CD4-positive, alpha-beta T cell treated with Interleukin-17A for 4 hours (primary cell): ENCODE measurements at places on chromosomes 2 and 18.
A peak's percentile ranks its signal among the peaks of the same experiment; 100 is the strongest.

DNA sequence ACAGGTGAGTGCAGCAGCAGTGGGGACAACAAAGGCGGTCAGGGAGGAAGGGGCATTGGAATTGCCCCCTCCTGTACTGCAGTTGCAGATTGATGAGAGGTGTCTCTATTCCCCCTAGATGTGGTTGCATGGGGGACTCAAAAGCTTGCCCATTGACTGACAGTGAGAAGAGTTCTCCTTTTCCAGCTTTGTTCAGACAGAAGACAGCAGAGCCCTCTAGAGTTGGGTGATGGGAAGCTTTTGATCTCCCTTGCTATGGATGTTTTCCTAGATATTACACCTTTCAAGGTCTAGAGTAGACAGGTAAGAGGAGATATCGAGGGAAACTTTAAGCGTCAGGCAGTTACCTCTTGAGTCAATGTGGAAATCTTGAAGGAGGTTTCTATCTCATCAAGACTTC, 2.9 kb downstream of the PROKR1 start:
- no peak for DNase-seq

GRCh38 chr2:100321179-100321865, 979 bp downstream of the LONRF2 start:
- DNase-seq: no peak

GRCh38 chr2:200494048-200494447, 15.8 kb downstream of the KCTD18 start:
- no peak for DNase-seq

- no peak for DNase-seq
Measured at GRCh38 chr2:63801455-63801854, 40.2 kb upstream of the UGP2 start.

- no peak for DNase-seq
Measured at GRCh38 chr2:124478761-124479160, 453.7 kb downstream of the CNTNAP5 start.

- DNase-seq: no peak
Measured at GRCh38 chr2:217774232-217774631, 228.6 kb downstream of the TNS1 start.

- no peak for DNase-seq
Measured at GRCh38 chr2:157122776-157123175, 134.7 kb upstream of the GALNT5 start.

DNA sequence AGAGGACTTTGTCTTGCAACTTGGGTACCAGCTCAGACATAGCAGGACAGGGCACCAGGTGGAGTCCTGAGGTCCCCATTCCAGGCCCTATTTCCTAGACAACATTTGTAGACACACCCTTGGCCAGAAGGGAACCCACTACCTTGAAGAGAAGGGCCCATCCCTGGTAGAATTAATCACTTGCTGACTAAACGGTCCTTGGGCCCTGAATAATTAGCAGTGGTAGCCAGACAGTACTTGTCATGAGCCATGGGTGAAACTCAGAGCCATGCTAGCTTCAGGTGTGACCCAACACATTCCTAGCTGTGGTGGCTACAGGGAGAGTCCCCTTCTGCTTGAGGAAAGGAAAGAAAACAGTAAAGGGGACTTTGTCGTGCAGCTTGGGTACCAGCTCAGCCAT, 28.5 kb upstream of the ACTR2 start:
- DNase-seq: no peak

GRCh38 chr2:220491670-220492069, 864.2 kb downstream of the SLC4A3 start:
- no peak for DNase-seq

GRCh38 chr2:66569321-66569851, 134.5 kb downstream of the MEIS1 start:
- DNase-seq: no peak

DNA sequence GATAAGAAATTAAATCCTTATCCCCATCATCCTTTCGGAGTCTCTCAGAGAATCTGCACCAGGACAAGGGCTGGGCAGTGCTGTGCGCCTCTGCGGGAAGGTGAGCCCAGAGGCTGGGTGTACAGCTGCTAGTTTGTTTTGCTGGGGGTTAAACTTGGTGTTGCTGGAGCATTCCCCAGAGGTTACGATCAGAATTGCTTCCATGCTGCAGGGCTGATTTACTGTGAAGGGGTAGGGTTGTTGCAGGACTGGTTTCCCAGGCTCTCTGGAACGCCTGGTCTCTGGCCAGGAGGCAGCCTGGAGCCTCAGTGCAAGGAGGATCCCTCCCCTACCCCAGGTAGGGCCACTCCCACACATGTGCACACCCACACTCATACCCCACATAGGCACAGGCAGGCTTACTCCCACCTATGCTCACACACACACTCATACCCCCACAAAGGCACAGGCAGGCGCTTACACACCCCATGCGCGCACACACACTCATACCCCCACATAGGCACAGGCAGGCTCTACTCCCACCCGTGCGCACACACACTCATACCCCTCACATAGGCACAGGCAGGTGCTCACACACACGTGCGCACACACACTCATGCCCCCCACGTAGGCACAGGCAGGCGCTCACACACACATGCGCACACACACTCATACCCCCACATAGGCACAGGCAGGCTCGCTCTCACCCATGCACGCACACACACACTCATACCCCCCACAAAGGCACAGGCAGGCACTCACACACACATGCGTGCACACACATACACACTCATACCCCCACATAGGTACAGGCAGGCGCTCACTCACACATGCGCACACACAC, 11.3 kb downstream of the CNNM4 start:
- DNase-seq: no peak

DNA sequence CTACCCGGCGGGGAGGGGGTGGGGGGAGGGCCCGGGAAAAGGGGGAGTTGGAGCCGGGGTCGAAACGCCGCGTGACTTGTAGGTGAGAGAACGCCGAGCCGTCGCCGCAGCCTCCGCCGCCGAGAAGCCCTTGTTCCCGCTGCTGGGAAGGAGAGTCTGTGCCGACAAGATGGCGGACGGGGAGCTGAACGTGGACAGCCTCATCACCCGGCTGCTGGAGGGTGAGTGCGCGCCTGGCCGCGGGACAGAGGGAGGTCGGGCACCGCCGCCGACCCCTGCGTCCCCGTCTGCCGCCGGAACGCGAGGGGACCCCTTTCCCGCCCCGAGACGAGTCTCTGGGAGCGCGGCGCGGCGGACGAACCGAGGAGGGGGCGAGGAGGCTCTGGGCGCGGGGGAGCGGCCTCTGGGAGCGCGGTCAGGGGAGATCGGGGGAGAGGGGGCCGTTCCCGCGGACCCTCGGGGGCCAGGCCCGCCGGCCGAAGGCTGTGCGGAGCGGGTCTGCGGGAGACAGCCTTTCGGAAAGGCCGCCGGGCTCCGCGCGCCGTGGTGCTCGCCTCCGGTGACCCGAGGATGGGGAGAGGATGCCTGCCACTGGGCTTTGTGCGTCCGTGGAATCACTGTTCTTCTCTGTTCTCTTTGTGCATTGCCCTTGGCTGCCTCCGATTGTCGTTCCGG, 463 bp downstream of the PPP1CB start:
- DNase-seq: peak; percentile 48

DNA sequence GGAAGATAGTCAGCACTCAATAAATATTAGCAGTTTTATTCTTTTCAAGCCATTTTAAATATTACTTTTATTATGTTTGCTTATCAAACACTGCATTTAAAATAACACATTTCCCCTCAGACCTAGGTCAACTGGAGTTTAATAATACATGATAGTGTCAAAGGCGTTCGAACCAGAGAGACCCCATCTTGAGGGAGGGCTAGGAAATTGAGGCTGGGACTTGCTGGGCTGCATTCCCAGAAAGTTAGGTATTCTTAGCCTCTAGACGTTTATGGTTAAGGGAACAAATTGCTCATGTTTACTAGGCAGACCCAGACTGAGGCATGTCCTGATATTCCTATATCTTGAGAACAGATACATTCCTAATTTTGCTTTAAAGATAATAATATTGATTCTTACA, 426.5 kb downstream of the METTL4 start:
- no peak for DNase-seq

DNA sequence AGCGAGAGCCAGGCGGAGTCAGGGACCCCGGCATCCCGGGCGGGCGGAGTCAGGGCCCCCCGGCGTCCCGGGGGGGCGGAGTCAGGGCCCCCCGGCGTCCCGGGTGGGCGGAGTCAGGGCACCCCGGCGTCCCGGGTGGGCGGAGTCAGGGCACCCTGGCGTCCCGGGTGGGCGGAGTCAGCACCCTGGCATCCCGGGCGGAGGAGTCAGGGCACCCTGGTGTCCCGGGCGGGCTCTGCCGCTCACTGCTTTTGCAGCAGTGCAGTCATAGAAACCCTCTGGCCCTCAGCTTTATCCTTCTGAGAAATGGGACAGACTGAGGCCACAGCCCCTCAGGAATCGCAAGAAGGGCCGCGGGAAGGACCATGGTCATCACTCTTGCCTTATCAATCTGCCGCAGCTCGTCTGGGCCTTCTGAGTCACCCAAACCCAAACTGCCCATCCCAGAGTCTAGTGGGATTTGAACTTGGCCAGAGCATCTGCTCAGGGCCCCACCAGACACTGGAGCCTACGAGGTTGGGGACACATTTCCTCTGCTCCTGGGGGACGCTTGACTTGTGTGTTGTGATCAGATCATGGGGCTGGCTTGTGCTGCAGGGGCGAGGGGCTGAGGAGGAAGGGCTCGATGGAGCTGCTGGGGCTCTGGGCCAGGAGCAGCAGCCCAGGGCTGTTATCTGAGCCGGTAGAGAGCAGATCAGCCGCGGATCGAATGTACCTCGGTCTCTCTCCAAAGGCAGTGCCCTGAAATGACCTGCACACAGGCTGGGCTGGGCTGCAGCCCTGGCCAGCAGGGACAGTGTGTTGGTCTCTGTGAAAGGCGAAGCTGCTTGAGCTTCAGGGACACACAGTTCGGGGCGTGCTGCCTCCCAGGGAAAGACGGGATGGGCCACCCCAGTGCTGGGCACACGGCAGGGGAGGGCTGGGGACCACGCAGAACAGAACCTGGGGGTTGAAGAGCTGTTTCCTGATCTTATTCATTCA, 290.1 kb upstream of the HDAC4 start:
- DNase-seq: no peak

DNA sequence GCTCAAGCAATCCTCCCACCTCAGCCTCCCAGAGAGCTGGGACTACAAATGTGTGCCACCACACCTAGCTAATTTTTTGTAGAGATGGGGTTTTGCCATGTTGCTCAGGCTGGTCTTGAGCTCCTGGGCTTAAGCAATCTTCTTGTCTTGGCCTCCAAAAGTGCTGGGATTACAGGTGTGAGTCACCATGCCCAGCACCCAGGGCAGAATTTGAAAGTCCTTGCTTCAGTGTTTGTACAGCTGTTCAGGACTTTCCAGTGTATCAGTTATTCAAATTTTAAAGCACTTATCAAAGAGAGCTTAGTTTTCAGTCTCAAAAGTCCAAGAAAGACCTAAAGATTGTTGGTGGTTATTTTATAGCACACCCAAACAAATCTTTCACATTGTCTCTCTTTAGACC, 43.6 kb upstream of the VPS54 start:
- peak; percentile 13 for DNase-seq

DNA sequence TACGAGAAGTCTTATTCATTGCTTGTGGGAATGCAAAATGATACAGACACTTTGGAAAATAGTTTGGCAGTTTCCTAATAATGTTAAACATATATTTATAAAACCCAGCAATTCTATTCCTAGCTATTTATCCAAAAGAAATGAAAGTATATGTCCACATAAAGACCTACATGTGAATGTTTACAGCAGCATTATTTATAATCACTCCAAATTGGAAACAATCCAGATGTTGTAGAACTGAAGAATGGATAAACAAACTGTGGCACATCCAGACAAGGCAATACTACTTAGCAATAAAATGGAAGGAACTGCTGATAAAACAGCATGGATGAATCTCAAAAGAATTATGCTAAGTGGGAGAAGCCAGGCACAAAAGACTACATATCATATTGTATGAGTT, 19.3 kb downstream of the MRPL33 start:
- DNase-seq: no peak

DNA sequence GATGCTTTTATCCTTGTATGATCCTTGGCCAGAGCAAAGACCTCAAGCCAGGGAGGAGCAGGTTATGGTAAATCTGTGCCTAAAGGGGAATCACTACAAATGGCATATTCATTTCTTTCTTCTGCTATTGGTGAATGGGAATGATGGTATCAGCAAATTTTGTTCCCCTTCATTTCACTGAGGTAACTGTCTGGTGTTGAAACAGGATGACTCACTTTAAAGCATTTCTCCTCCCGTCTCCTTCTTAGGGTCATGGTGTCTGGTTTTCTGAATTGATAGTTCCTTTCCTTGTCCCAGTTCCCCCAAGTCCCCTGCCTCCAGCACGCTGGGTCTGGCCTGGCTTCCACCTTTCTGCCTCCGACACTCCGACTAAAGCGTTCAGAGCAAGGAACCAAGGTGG, 109.2 kb downstream of the MREG start:
- DNase-seq: no peak

DNA sequence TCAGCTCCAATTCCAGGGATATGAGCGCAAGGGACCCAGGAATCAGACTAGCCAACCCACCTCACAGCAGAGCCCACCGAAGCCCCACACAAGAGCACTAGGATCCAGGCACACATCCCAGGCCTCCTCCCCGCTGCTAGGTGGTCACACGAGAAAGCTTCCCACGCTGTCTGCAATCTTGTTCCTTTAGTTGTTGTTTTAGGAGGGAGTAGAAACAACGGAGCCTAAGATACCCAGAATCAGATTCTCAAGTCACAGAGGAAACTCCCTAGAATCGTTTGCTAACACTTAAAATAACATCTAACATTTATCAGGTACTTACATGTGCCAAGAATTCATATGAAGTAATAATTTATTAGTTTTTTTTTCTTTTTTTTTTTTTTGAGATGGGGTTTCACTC, 9.7 kb upstream of the ATL2 start:
- DNase-seq: no peak

DNA sequence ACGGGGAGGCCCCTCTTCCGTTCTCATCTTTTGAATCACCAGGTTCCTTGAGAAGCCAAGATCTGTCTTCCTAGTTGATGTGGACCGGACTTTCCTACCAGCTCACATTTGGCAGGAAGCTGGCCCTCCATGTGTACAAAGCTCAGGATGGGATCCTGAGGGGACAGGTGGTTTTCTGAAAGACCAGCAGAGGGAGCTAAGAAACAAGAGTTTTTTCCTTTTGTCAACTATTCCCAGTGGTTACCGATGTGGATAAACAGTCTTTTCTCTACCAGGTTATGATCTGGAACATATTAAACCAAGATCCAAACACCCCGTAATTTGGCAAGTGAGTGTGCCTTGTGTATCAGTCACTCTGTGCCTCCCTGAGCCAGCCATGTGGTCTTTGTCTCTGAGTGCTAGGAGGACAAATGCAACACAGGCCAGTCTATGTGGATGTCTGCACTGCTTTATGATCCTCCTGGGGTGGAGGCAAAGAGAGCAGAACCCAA, 25.1 kb upstream of the ARHGAP25 start:
- DNase-seq: peak; percentile 32
